Chondrocyte (in vitro differentiated cells): ENCODE measurements at places on chromosomes 6 and 20. TPM values are rescaled to one million over a fixed set of nuclear protein-coding genes. Genes with fewer than 3 reads are reported as not detected.

- DNase-seq: no peak
- H3K36me3 ChIP-seq: no peaks in the 10 kb centered on the region
- peaks cover 14% of the 10 kb centered on the region for H3K4me1 ChIP-seq
- H3K4me3 ChIP-seq: no peak overlapping the region
- H3K27me3 ChIP-seq: peaks cover 15% of the 10 kb centered on the region
Observed at GRCh38 chr6:136410201-136411024, 120.8 kb upstream of the BCLAF1 start.

- H3K27ac ChIP-seq: peak overlapping the region; percentile 100
- DNase-seq: no peak
- no peaks in the 10 kb centered on the region for H3K27me3 ChIP-seq
- peaks cover 39% of the 10 kb centered on the region for H3K4me1 ChIP-seq
- peak overlapping the region; percentile 75 for H3K4me3 ChIP-seq
Observed at GRCh38 chr6:73580247-73581149, 59.7 kb upstream of the EEF1A1 start.

DNA sequence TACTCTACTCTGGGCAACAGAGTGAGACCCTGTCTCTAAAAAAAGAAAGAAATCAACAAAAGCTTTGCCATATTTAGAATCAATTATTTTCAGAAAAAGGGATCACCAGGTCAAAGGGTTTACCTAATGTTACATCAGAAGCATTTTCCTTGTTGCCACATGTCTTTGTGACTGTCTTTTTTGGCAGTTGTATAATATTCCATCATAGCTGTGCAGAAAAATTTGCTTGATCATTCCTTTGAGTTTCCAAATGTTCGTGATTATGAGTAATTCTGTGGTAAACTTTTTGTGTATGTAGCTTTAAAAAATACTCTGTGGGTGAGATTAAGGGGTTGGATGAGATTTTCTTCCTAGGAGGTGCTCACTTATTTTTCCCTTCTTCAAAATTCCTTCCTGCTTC is 26.4 kb downstream of the PNPLA1 start:
- no peak for DNase-seq
- H3K27ac ChIP-seq: no peak overlapping the region
- no peak overlapping the region for H3K4me3 ChIP-seq
- peaks cover 26% of the 10 kb centered on the region for H3K27me3 ChIP-seq
- H3K36me3 ChIP-seq: no peaks in the 10 kb centered on the region
- H3K4me1 ChIP-seq: no peaks in the 10 kb centered on the region

GRCh38 chr6:24659561-24659960 is 7.1 kb downstream of the TDP2 start:
- no peak overlapping the region for H3K4me3 ChIP-seq
- H3K4me1 ChIP-seq: peaks cover 4% of the 10 kb centered on the region
- H3K27me3 ChIP-seq: no peaks in the 10 kb centered on the region
- DNase-seq: no peak

RUNX2 gene
- 12.2 to 20.4 TPM (median 14.0 TPM) in 3 replicates for total RNA-seq

KCNK5 gene
- total RNA-seq: not detected in 3 replicates

GRCh38 chr20:29689411-29690225 is 1567.8 kb upstream of the DEFB115 start:
- no peaks in the 10 kb centered on the region for H3K36me3 ChIP-seq
- H3K4me3 ChIP-seq: no peak overlapping the region
- H3K27me3 ChIP-seq: no peaks in the 10 kb centered on the region
- no peaks in the 10 kb centered on the region for H3K4me1 ChIP-seq
